ENCODE measurements at places on chromosomes 4 and X.

DNA sequence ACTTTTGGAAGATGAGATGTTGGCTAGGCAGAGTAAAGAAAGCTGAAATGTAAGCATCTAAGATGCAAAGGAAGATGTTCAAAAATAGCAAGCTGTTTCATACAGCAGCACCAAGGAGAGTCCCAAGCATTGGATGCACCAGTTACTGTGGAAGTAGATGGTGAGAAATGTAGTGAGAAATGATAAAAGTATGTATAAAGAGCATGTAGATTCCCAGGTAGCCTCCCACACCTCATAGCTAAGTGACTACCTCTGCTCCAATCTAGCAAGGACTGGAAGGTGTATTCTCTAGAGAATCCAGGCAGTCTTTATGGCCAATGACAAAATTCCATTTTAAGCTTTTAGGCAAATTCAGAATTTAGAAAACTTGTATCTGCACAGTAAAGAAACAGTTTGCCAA, 50.9 kb upstream of the C4orf54 start:
- DNase-seq = no peak

DNA sequence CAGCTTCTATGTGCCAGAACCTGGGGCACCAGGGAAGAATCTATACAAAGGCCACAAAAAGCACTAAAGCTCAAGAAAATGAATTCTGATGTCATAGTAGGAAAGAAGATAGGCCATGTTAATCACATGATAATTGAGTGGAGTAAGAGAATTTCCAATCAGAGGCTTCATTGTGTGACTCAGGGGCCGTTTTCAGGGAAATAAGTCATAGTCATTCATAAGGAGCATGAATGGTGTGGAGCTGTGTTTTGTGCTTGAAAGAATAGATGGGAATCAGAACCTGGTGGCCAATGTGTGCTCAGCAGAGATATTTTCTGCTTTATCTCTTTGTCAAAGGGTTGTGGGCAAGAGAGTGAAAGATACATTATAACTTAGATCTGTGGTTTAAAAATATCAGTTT, 102.4 kb upstream of the ZDHHC15 start:
- no peak for DNase-seq

- no peak for DNase-seq
Measured at GRCh38 chrX:130974323-130974722, 71.3 kb upstream of the ENOX2 start.

- peak; percentile 60 for DNase-seq
Measured at GRCh38 chr4:106315476-106315967, 487 bp downstream of the TBCK start.

DNA sequence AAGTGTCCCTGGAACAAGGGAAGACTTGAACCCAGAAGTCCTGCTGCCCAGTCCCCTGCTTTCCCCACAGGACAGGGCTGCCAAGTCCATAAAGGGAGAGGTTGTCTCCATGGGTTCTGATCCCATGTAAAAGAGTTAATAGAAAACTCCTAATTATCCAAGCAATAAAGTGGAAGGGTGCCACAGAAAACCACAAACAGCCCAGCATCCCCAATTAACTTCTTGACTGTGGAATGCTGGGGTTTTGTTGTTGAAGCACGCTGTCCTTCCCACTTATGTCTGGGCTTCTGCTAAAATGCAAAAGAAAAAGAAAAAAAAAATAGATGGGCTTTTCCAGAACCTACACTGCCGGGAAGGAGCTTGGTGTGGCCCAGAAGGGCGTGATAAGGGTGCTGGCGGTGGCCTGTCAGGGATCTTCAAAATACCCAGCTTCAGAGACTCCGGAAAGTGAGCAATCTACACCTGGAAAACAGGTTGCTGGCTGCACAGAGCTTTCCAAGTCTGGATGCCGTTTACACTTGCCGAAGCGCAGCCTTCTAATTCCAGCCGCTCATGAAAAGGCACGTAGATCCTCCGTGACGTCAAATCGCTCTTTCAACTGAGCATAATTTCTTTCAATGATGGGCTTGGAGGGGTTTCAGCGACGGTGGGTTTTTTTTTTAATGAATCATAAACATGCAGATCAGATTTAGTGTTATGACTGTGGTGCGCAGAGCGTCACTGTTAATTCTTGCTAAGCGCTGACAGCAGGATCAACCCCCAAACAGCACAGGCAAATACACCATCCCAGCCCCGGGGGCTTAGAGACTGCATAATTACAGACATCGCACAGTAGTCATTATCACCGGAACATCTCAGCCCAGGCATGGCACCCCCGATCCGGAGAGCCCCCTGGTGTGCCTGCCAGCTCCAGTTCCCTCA, 197.6 kb downstream of the BCOR start:
- no peak for DNase-seq

DNA sequence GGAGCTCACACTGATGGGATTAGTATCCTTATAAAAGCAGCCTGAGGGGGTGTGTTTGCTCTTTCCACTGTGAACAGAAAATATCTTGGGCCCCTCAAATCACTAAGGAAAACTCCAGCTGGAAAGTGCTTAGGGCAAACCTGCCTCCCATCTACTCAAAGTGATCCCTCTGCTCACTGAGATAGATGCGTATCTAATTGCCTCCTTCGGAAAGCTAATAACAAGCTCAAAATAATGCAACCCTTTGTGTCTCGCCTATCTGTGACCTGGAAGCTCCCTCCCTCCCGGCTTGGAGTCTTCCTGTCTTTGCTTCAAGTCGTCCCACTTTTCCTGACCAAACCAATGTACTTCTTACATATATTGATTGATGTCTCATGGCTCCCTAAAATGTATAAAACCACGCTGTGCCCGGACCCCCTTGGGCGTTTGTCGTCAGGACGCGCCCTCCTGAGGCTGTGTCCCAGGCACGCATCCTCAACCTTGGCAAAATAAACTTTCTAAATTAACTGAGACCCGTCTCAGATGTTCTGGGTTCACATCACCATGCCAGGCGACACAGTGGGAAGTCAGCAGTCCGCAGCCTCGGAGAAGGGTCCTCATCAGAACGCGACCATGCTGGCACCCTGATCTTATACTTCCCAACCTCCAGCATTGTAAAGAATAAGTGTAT, 34.1 kb upstream of the SORCS2 start:
- DNase-seq = peak; percentile 13

DNA sequence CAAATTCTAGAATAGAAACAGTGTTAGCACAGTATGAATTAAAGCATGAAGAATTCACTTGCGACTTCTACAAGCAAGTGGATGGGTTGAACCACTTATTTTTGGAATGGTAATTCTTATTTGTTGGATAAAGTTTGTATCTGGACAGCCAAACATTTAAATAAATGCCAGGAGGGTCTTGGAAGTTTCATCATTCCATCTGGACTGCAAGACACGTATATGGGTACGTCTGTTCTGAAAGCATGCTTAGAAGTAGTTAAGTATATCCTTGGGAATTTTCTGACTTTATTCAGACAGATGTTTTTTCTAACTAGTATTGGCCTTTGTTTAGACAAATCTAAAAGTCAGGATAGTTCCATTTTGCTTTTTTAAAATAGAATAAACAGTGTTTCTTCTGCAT, 77.5 kb upstream of the CASK start:
- no peak for DNase-seq

GRCh38 chr4:24704149-24704548, 91.2 kb upstream of the SOD3 start:
- DNase-seq = no peak

DNA sequence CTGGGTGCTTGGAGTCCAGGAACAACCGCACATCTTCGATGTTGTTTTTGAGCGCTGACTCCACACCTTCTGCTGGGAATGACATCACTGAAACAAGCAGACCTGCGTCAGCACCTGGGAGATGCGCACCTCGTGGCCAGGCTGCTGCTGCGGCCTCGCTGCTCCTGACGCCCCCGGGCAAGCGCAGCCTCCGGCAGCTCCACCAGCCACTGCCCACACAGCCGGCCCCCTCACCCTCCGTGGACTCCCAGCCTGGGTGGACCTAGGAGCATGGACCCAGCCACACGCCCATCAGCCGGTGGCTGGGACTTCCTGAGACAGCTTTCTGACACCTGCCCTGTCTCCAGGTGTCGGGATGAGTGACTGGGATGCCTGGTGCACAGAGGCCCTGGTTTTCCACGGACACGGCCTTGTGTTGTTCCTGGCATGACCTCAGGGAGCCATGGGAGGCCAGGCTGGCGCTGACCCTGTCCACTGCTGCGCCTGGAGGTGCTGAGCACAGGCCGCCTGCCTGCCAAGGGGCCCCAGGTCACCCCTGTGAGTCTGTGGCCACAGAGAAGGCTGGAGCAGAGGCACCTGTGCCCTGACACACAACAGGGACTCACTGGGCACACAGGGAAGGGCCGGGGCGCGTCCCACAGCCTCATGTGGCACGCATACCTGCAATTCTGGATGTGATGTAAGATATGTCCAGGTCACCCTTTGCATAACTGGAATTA, 48.6 kb downstream of the GAK start:
- no peak for DNase-seq

DNA sequence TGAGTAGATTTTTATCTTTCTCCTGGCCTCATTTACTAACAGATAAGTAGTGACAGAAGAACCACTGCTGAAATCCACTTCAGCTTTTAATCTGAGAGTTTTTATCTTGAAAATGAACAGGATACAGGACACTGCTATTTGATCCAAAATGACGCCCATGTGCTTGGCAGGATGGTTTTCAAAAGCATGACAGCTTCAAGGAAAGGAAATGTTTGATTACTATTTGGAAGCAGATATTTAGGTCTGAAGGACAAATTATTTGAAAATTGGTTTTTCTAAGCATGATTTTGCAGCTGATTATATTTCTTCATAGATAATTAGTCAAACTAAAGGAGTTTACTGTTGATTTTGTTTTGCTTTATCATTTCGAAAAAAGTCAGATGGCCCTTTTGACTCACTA, 11.1 kb downstream of the PACRGL start:
- no peak for DNase-seq

GRCh38 chr4:2154215-2154740, 87.6 kb downstream of the HAUS3 start:
- no peak for DNase-seq

DNA sequence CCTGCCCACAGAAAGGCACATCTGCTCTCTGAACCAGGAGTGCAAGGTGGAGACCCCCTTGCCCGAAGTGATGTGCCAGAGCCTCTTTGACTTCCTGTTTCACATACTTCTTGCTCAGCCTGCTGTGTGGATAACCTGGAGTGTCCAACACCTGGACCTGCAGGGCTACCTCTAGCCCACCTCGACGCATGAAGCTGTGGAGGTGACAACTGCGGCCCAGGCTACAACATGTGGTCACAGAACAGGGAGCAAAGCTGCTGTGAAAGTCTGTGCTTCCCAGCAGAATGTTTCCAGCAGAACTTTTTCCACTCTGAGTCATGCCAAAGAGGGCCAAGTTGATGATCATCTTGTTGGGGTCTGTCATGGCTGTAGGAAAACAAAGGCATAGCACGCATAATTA, 1.5 kb downstream of the GIMD1 start:
- DNase-seq = no peak

DNA sequence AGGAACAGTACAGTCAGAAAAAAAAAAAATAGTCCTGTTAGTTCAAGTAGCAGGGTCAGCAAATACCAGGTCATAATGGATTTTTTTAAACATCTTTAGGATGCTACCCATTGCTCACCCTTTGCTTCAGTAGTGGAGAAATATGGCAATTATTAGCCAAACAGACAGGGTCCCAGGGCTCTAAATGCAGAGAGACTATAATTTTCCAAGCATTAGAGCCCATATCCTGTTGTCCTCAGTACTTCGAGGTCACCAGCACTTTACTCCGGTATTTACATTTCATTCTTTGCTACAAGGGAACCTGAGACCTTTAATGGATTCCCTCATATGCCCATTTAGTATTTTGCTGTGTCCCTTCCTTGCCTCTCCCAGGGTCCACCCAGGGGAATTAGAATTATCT, 1562.9 kb upstream of the TENM3 start:
- no peak for DNase-seq

DNA sequence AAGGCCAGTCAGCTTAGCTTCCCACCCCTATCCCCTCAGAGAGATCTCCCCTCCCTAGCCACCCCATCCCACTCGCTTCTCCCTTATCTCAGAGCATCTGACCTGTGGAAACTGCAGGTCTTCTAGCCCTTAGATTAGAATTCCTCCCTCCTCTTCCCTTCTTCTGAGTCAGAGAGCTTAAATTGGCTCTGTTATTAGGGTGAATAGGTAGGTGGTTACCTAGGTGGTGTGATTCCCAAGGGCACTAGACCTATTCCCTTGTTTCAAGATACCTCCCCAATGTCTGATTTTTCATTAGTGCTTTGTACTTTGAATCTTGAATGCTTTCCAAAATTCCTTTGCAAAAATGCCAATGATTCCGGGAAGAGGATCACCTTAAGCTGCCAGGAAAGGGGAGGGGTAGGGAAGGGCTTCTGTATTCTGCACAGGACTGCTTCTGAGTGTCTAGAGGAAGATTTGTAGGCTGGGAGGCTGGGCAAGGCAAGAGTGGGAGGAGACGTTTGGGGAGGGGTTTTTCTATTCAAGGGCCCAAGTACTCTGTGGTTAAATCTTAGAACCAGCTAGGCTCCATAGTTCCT, 24.5 kb upstream of the MSN start:
- DNase-seq = no peak

GRCh38 chr4:91330555-91331137, 973.1 kb upstream of the GRID2 start:
- no peak for DNase-seq

DNA sequence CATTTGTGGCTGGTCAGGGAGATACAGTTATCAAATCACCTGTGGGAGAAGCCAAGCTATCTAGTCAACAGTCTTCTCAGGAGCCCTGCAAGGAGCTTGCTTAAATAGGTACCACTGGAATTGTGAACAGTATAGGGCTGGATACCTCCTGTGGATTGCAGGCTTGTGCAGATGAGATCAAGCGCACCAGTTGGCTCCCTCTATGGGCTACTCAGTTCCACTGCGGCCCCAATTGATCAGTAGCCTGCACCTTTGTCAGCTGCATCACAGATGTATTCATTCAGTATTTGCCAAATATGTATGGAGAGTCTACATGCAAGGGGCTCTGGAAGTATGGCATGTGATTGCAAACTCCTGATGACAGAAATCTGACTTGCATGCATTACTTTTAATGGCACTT, 28.6 kb downstream of the TEX13A start:
- no peak for DNase-seq

DNA sequence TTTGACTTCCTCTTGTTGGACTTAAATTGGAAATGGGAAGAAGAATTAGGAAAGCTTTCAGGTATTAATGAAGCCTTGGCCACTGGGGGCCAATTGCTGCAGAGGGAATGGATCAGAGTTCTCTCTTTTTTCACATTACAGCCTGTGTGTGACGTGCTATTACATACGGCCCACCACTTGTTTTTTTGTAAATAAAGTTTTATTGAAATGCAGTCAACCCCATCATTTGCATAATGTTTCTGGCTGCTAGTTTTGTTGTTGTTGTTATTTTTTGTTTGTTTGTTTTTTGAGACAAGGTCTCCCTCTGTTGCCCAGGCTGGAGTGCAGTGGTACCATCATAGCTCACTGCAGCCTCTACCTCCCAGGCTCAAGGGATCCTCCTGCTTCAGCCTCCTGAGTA, 98.4 kb downstream of the ASMT start:
- DNase-seq = no peak
